ENCODE measurements at places on chromosomes 6 and 20. TPM values are rescaled to one million over a fixed set of nuclear protein-coding genes. Genes with fewer than 3 reads are reported as not detected.

- H3K36me3 ChIP-seq, result peaks cover 3% of the 10 kb centered on the region
- no peak for DNase-seq
- peaks cover 20% of the 10 kb centered on the region for H3K27me3 ChIP-seq
- H3K4me3 ChIP-seq, result no peak overlapping the region
- H3K27ac ChIP-seq, result no peak overlapping the region
Observed at GRCh38 chr6:158848490-158848895, 29.3 kb upstream of the EZR start.

GRCh38 chr6:134379076-134379475 is 61.2 kb upstream of the SGK1 start:
- no peaks in the 10 kb centered on the region for H3K27me3 ChIP-seq
- no peak overlapping the region for H3K4me3 ChIP-seq
- peak; percentile 33 for DNase-seq
- H3K4me1 ChIP-seq, result peaks cover 26% of the 10 kb centered on the region

Gene MYCT1
- not detected for total RNA-seq

Gene PAX1
- total RNA-seq, result not detected

DNA sequence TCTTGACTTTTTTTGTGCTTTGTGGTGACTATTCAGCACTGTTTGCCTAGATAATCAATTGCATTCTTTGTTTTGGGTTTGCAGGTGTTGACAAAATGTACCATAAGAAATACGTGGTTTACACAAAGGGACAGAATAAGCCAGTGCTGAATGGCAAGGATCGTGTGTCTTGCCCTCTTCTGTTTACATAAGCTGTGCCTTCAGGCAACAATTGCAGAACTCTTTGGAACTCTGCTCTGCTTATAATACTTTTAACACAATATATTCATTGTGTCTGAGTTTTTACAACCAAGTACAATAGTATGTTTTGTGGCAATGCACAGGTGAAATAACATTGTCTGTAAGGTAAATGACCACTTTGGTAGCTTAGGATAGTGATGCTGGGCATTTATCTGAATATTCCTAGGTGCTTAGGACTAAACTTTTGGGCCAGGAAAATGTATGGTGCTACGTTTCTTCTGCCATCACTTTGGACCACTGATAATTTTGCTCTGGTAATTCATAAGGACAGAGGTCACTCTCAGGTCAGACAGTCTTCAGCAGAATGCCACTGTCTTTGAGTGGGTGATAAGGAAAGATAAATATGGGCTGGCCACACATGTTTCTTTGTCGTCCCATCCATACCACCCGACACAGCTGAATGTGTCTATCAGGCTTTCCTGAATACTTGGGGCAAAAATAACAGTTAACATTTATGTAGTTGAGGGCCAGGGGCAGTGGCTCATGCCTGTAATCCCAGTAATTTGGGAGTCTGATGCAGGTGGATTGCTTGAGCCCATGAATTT is 344.6 kb upstream of the IMPG1 start:
- no peak for DNase-seq
- no peaks in the 10 kb centered on the region for H3K27me3 ChIP-seq
- H3K4me3 ChIP-seq, result no peak overlapping the region
- no peak overlapping the region for H3K27ac ChIP-seq

- DNase-seq, result no peak
- no peaks in the 10 kb centered on the region for H3K36me3 ChIP-seq
- H3K27me3 ChIP-seq, result peaks cover 2% of the 10 kb centered on the region
- peaks cover 23% of the 10 kb centered on the region for H3K4me1 ChIP-seq
- no peak overlapping the region for H3K4me3 ChIP-seq
Observed at GRCh38 chr6:79672631-79673111, 41.5 kb downstream of the SH3BGRL2 start.

DNA sequence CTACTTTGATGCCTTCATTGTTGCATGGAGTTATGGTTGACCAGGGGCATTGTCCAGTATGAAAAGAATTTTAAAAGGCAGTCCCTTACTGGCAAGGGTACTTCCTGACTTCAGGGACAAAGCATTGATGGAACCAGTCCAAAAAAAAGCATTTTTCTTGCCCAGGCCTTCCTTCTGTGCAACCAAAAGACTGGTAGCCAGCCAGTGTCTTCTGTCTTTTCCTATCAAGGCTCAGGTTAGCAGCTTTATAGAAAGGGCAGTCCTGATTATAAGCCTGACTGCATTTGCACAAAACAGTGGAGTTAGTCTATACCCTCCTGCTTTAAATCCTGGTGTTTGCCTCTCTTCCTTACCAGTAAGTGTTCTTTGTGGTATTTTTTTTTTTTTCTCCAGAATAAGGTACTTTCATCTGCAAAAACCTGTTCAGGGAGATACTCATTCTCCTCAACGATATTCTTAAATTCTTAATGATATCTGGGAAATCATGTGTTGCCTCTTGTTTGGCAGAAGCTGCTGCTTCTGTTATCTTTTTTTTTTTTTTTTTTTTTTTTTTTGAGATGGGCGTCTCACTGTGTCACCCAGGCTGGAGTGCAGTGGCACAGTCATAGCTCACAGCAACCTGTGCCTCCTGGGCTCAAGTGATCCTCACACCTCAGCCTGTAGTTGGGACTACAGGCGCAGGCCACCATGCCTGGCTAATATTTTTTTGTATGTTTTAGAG is 33.9 kb downstream of the SCAF8 start:
- no peaks in the 10 kb centered on the region for H3K27me3 ChIP-seq
- peaks cover 24% of the 10 kb centered on the region for H3K4me1 ChIP-seq
- H3K36me3 ChIP-seq, result peaks cover 30% of the 10 kb centered on the region
- no peak for DNase-seq
- H3K27ac ChIP-seq, result no peak overlapping the region

- H3K27me3 ChIP-seq, result no peaks in the 10 kb centered on the region
- no peak overlapping the region for H3K27ac ChIP-seq
- no peaks in the 10 kb centered on the region for H3K36me3 ChIP-seq
- peaks cover 2% of the 10 kb centered on the region for H3K4me1 ChIP-seq
- DNase-seq, result no peak
Observed at GRCh38 chr6:79544939-79545450, 7.8 kb upstream of the LCA5 start.

Gene KPNA5
- 7.1 TPM for total RNA-seq

DNA sequence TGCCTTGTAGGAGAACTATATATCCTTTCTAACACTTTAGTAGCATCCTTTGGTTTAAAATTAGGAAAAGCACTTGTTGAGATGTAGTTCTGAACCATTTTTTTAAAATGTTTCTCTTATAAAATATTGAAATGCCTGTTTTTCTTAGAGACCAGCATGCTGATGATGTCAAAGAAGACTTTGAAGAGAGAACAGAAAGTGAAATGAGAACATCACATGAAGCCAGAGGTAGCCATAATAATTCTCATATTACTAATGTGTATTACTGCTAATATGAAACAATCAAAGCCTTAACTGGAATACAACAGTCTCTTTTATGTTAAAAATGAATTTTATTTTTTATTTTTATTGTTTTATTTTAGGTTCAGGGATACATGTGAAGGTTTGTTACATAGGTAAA is 102.0 kb downstream of the SAMD3 start:
- no peaks in the 10 kb centered on the region for H3K27me3 ChIP-seq
- no peak overlapping the region for H3K4me3 ChIP-seq
- no peaks in the 10 kb centered on the region for H3K4me1 ChIP-seq
- no peak overlapping the region for H3K27ac ChIP-seq
- H3K36me3 ChIP-seq, result peaks cover 22% of the 10 kb centered on the region

GRCh38 chr20:22729180-22729579 is 144.8 kb upstream of the FOXA2 start:
- H3K4me3 ChIP-seq, result no peak overlapping the region
- no peaks in the 10 kb centered on the region for H3K4me1 ChIP-seq
- H3K27ac ChIP-seq, result no peak overlapping the region
- H3K27me3 ChIP-seq, result no peaks in the 10 kb centered on the region

GRCh38 chr6:111642463-111643158 is 36.9 kb upstream of the TRAF3IP2 start:
- H3K27me3 ChIP-seq, result no peaks in the 10 kb centered on the region
- H3K36me3 ChIP-seq, result peaks cover under 1% of the 10 kb centered on the region
- DNase-seq, result peak; percentile 49

DNA sequence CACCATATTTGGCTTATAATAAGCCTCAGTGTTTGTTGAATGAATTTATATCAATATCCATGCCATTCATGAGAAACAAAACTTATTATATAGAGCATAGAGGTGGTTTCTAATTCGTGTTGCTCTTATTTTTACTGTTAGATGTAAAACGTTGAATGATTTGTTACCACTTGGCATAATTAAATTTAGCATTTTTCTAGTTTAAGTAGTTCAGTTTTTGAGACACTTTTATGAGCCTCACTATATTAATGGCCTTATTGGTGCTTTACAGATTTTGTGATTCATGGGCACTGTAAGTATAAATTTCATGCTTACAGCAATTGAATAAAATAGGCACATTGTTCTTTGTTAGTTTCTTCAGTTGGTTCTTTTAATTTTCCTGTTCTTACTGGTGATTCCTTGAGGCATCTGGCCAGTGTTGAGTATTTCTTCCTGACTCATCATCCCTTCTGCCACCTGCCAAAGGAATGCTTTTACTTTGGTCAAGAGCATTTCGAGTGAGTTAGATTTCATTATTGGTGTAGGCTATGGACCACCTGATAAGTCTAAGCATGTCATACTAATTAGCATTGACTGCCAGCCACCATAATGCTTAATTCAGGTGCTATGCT is 34.8 kb downstream of the CDKAL1 start:
- H3K27ac ChIP-seq, result no peak overlapping the region
- DNase-seq, result no peak
- H3K36me3 ChIP-seq, result peaks cover 10% of the 10 kb centered on the region
- no peak overlapping the region for H3K4me3 ChIP-seq
- peaks cover 18% of the 10 kb centered on the region for H3K4me1 ChIP-seq
- no peaks in the 10 kb centered on the region for H3K27me3 ChIP-seq

DNA sequence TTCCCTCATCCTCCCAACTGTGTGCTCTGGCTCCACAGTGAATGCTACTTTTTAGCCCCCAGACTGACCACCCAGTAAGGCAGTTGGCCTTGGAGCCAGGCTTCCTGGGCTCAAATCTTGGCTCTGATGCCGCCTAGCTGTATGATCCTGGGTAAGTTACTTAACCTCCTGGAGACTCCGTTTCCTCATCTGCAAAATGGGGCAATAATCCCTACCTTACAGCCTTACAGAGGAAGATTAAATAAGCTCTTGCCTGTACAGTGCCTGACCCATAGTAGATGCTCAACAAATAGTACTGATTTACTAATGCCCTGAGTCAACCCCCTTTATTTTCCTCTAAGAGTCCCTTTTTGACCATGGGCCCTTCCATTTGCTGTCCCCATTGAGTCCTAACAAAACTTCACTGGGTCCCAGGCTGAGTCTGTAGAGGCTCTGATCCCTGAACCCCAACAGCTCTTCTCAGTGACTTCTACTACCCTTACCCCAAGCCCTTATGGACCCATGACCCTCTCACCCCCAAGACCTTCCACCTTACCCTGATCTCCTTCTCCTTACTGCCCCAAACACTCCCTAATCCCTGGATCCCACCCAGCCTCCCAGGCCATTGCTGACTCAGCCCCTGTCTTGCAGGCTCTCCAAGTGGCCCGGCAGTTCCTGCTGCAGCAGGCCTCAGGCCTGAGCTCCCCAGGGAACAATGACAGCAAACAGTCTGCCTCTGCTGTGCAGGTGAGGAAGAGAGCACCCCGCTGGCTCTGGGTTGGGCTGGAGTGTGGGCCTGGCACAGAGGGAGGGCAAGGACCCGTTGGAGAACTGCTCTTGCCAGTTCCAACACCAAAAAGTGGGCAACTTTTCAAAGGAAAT is 31.4 kb downstream of the FOXP4 start:
- no peak overlapping the region for H3K4me3 ChIP-seq
- H3K27me3 ChIP-seq, result no peaks in the 10 kb centered on the region
- DNase-seq, result no peak

DNA sequence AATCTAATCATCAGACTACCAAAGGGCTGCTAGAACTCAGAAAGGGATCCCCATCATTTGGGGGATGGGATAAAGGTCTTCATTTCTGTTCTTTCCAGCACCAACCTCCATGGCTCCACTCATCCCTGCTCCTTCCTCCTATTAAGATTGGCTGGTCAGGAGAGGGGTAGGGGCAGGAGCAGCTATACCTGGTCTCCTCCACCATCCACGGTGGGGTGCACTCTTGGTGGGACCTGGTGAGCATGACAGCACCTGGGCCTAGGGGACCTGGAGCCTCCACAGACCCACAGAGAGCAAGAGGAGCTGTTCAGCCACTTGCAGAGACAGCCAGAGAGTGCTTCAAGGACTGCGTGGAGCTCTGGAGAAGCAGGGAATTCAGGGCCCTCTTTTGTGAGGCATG is 6.1 kb upstream of the ULBP2 start:
- DNase-seq, result no peak
- peaks cover 92% of the 10 kb centered on the region for H3K27me3 ChIP-seq
- H3K4me1 ChIP-seq, result peaks cover 38% of the 10 kb centered on the region
- H3K4me3 ChIP-seq, result no peak overlapping the region

DNA sequence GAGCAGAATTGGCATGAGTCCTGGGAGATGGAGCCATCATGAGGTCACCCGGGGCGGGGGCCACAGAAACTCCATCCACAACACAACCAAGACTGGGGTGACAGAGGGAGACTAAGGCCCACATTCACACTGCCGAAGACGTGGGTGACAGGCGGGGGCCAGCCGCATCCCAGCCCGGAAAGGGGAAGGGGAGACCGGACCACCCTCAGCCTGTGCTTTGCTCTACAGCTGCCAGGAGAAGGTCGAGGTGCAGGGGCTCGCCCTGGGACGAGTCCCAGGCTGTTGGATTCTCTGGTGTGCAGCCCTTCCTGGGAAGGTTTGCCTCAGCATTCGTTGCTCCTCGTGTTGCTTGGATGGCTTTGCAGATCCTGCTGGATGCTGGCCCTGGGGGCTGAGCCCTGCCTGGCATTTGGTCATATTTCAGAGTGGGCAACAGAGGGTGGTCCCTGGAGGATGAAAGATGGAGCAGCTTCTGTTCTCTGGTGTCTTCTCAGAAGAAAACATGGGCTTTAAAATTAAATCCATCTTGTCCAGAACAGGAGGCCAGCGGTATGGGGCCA is 328.9 kb downstream of the TAF4 start:
- H3K27ac ChIP-seq, result no peak overlapping the region
- no peaks in the 10 kb centered on the region for H3K36me3 ChIP-seq
- DNase-seq, result no peak
- no peak overlapping the region for H3K4me3 ChIP-seq
- no peaks in the 10 kb centered on the region for H3K27me3 ChIP-seq

DNA sequence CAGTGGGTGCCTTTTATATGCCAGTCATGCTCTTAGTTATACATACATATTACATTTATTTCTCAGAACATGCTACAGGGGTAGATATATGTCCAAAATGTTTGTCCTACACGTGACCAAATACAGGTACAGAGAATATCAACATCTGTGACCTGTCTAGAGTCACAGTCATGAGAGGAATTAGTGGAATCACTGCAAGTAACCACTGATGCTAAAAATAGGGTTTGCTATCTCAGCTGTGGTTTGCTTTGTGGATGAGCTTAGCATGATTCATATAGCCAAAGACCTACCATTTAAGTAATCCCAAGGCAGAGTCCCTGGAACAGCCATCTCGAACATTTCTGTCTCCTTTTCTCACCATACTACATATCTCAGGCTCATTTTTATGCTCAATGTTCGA is 32.3 kb downstream of the GSTA3 start:
- peaks cover 17% of the 10 kb centered on the region for H3K4me1 ChIP-seq
- no peak overlapping the region for H3K27ac ChIP-seq
- H3K27me3 ChIP-seq, result peaks cover 10% of the 10 kb centered on the region
- H3K4me3 ChIP-seq, result no peak overlapping the region
- no peak for DNase-seq
- no peaks in the 10 kb centered on the region for H3K36me3 ChIP-seq

- H3K4me3 ChIP-seq, result no peak overlapping the region
- H3K4me1 ChIP-seq, result no peaks in the 10 kb centered on the region
- H3K27ac ChIP-seq, result no peak overlapping the region
- no peaks in the 10 kb centered on the region for H3K27me3 ChIP-seq
- DNase-seq, result no peak
Observed at GRCh38 chr6:21692721-21693120, 99.2 kb downstream of the SOX4 start.

- no peaks in the 10 kb centered on the region for H3K27me3 ChIP-seq
- no peaks in the 10 kb centered on the region for H3K36me3 ChIP-seq
- no peak overlapping the region for H3K4me3 ChIP-seq
- H3K27ac ChIP-seq, result no peak overlapping the region
Observed at GRCh38 chr20:43022081-43022480, 167.6 kb downstream of the PTPRT start.
